ENCODE measurements at places on chromosomes 6 and 20.

DNA sequence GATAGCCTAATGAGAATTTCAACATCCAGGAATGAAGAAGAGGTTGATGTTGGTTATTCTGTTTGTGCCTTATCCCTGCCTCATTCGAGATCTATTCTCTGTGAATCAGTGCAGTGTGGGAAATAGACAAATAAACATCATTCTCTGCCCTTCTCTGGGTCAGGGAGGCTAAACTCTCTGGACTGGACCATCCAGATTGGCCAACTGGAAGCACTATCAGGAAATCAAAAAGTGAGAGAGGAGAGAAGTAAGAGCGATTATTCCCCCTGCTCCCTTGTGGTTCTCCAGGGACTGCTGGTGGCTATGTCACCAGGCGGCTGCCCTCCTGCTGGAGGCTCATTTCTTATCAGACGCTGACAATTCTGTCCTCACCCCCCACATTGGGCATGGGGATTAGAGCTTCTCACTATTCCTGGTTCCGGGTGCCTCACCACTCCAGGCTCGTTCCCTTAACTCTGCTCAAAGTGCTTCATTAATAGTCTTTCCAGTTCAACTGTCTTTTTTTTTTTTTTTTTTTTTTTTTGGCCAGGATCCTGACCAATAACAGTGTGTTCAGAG is 201.7 kb upstream of the RREB1 start:
- DNase-seq = no peak

GRCh38 chr6:73451223-73452106 is 632 bp downstream of the CGAS start:
- peak; percentile 67 for DNase-seq

DNA sequence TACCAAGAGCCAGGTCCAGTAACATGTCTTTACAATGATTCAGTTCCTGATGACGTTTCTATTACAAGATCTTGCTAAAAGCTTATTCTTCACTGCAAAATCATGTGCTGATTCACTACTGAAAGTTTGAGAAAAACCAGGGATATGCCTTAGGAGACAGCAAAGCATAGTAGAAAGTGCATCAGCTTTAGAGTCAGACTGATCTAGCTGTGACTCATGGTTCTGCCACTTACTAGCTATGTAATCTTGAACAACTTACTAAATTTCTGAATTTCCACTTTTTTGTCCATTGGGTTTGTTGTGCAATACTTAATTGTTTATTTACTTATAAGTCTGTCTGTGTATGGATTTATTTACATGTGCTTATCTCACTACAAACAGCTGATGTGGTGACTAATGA is 198.5 kb upstream of the RSPO3 start:
- DNase-seq = peak; percentile 99

DNA sequence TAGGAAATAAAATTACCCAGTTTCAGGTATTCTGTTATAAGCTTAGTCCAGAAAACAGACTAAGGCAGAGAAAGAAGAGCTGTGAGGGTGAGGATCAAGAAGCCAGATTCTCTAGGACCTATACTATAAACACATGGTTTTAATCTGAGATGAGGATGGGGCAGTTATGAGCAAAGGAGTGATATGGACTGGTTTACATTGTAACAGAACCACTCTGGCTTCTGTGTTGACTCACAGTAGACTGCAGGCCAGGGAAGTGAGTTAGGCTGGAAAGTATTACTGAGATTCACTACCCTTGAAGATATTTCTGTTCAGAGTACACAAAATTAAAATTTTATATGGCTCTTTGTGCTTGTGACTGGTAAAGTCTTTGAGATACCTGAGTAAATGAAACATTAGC is 3.2 kb upstream of the RWDD1 start:
- no peak for DNase-seq

DNA sequence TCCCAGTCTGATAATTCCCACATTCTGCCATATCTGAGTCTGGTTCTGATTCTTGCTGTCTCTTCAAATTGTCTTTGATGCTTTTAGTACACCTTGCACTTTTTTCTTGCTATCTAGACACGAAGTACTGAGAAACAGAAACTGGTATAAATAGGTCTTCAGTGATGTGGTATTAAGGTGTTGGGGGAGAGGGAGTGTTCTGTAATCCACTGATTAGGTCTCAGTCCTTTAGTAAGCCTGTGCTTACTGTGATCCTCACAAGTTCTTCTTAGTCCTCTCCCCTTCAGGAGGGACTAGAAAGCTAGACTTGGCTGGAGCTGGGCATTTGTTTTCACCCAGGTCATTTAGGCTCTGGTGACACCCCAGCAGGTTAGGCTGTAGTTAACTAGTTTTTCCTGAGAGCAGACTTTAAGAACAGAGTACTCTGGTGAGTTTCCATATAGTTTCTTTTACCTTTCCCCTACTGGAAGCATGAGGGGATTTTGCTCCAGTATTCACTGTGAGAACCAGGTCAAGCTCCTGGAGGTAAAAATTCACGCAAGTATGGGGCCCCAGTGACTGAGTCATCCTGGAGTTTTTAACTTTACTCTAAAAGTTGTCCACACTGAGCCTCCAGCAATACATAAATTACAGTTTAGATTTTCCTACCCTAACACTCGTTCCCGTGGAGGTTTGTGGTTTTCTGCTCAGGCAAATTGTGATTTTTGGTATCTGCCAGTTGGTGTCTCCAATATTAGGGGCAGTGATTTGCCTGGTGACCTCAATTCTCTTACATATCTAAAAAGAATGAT is 154.6 kb downstream of the CDKAL1 start:
- DNase-seq = peak; percentile 63

GRCh38 chr6:152225241-152225934 is 411.8 kb downstream of the SYNE1 start:
- DNase-seq = no peak

GRCh38 chr6:43825187-43826115 is 55.4 kb downstream of the VEGFA start:
- DNase-seq = no peak

- DNase-seq = peak; percentile 49
These were observed 19.3 kb downstream of the TOP1 start for GRCh38 chr20:41047975-41048305.

DNA sequence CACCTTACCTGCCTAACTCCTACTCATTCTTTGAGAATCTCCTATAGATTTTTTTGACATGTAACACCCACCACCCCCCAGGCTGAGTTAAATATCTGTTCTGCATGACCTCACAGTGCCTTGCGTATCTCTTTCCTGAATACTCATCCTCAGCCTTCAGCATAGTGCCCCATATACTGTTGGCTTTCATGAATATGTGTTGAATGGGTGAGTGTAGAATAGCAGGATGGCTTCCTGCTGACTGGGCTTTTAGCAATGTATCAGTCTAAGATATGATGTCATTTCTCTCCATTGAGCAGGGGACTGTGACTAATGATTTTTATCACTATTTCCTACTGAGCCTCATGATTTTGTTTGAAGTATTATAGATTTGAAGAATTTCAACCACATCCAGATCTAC is 361.6 kb upstream of the MARCKS start:
- DNase-seq = peak; percentile 88

DNA sequence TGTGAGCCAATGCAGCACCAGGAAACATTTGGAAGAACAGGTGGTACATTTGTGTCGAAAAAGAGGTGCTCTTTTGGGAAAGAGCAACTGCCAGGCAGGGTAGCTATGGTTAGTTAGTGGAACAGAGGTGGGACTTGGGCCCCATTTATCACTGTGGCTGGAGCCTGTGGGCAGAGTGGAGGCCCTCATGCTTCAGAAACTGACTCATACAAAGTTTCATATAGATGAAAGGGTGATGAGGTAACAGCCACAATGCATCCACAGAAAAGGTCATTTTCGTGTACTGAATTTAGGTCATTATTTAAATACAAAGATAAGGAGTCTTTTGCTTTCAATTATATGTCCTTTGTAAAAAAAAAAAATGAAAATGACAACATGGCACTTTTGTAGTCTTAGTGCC is 76.4 kb upstream of the HS3ST5 start:
- DNase-seq = no peak

DNA sequence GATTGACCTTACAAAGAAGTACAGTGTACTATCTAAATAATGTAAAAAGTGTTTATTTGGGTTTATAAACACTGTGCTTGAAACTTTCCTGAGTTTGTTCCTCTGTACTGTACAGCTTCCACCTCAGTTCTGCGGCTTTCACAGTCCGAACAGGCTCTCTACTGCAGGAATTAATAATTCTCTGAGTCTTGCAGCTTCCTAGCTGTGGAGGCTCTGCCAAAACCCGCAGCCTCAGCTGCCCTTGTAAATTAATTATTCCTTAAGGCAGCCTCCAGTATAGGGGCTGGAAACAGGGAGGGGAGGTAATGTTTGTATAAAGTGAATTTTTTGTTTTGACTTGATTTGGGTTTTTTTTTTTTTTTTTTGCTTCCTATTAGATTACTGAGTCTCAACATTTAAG is 19.2 kb downstream of the TSPYL4 start:
- DNase-seq = no peak

DNA sequence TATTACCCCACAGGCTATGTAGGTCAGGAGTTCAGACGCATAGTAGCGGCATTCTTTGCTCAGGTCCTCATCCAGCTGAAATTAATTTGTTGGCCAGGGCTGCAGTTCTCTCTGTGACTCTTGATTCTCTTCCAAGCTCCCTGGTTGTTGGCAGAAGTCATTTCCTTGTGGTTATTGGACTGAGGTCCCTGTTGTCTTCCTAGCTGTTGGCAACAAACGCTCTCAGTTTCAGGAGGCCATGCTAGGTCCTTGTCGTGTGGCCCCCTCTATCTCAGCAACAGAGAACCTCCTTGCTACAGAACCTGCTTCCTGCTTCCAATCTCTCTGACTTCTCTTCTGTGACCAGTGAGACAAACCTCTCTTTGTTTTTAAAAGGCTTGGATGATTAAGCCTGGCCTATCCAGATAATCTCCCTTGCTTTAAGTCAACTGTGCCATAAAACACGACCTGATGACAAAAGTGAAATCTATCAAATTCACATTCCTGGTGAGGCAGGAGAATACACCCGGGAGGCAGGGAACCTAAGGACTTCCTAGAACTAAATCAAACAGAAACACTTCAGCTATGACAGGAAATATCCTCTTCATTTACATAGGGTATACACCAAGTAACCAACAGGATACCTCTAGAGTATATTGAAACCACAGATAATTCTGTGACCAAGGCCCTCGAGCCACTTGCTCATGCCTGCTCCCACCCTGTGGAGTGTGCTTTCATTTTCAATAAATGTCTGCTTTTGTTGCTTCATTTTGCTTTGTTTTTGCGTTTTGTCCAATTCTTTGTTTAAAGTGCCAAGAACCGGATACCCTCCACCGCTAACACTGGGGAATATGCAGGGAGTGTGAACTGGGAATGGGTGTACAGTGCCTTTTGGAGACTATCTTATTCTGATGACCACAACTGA is 196.0 kb downstream of the BTBD3 start:
- peak; percentile 56 for DNase-seq

GRCh38 chr20:31494131-31494530 is 19.0 kb downstream of the REM1 start:
- DNase-seq = peak; percentile 61

DNA sequence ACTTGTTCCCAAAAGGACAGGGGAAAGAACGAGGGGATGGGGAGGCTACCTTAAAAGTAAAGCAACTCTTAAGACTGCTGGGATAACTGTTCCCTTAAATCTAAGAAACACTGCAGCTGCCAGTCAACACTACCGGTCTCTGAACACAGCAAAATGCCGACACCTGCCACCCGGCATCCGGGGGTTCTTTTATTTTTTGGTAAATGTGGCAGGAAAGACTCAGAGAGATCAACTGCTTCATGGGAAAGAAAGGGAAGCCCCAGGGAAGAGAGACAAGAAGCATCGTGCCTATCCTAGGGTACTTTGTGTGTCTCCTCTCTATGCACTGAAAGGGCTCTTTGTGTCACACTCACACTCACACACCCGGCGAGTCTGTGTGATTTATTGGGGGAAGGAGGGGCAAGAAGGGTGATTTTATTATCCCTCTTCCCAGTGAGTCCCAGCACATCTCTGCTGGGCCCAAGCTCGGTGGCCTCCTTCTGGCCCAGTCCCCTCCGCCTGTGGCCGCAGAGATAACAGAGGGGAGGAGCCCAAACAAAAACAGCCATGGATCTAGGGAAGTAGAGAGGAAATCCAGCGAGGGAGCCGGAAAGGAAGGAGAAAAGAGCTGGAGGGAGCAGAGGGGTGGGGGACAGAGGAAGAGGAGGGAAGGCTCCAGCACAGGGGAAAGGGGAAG is 1.4 kb downstream of the FYN start:
- peak; percentile 25 for DNase-seq

GRCh38 chr6:26420688-26421171 is 18.7 kb downstream of the BTN3A1 start:
- peak; percentile 52 for DNase-seq

Data from cardiac fibroblast (primary cell).